ENCODE measurements at places on chromosomes 7 and 10.

- no peak for DNase-seq
These were observed 84.1 kb upstream of the ETV1 start for GRCh38 chr7:14073543-14073942.

GRCh38 chr10:128697437-128697836, 571.2 kb upstream of the MKI67 start:
- no peak for DNase-seq

DNA sequence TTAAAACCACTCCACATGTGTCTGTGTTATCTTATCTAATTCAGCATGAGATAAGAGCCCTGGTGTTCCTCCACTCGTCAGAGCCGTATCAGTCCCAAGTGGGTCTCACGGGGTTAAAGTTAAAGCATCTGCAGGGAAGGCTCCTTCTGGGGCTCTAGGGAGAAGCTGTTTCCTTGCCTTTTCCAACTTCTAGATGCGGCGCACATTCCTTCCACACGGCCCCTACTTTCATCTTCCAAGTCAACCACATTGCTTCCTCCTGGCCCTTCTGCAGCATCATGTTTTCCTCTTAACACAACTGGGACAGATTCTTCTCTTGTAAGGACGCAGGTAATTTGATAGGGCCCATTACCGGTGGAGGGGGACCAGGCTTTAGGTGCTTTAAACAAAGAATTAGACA, 620.1 kb upstream of the DPP6 start:
- no peak for DNase-seq

GRCh38 chr10:124340033-124340760, 78.5 kb downstream of the OAT start:
- no peak for DNase-seq

- DNase-seq, result no peak
These were observed 72.8 kb downstream of the SHOC2 start for GRCh38 chr10:110992006-110992800.

- no peak for DNase-seq
These were observed 115.9 kb downstream of the CCNY start for GRCh38 chr10:35452171-35452570.

- DNase-seq, result no peak
These were observed 271.3 kb downstream of the TYW1 start for GRCh38 chr7:67267914-67268313.

- DNase-seq, result no peak
These were observed 49.0 kb upstream of the SEMA3E start for GRCh38 chr7:83697804-83698530.

DNA sequence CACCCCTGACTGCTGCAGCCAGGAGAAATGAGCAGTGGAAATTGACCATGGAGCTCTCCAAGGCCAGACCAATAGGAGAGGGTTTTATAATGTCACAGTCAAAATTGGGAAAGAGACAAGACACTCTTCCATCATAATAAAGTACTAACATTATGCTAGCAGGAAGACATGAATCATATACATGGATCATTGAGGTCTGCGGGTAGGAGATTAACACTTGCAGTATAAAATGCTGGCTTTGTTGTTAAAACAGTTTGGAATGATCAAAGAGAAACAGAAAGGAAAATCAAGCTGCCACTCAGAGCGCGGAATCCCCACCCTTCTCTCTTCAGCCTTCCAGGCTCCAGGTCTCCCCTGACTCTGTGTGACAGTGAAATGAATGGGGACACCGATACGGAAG, 53.4 kb upstream of the CALN1 start:
- no peak for DNase-seq

DNA sequence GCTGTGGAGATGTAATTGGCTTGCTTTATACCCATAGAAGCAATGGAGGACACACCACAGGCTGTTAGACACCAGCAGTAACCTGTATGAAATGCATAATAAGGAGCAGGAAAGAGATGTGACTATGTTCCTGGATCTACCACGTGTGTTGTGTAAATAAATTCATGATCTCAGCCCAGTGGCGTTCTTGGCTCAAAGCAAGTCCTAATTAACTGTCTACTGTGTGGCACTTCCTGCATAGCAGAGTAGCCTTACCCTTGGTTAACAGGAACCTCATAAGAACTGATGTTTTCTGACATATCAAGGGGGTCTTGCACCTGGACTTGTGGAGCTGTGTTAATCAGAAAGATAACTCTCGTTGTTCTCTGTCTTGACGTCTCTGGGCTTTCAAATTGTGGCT, 25.7 kb upstream of the FAM180A start:
- peak; percentile 58 for DNase-seq

GRCh38 chr7:81573128-81573527, 196.7 kb downstream of the HGF start:
- DNase-seq, result no peak

DNA sequence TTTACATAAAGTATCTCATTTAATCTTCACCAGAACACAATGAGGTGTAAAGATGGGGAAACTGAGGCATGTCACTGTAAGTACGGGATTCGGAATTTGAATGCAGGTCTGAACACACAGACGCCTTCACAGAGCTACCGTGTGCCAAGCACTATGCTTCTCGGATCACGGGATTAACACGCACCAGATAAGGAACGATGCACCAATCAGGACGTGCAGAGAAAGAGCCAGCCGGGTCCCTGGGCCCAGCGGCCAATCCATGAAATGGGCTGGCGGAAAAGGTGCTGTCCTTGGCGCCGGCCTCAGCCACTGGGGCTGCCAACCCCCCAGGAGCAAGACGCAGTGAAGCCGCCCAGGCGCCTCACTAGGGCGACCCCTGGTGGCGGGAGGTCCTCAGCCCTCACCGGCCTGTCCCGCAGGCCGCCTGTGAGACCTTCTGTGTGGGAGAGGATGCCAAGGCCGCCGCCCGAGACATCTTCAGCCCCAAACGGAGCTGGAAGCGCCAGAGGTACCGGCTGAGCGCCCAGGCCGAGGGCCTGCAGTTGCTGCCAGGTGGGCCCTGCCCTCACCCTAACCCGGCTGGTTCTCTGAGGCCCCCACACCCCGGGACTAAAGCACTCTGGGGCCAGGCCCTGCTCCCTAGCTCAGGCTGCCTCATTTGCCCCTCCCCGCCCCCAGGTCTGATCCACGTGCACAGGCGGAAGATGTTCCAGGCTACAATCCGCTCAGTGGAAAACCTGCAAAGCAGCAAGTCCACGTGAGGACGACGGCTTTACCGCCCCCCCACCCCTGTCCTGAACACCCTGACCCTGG, 15.6 kb downstream of the ATG9B start:
- no peak for DNase-seq

GRCh38 chr10:132320654-132321469, 11.1 kb upstream of the LRRC27 start:
- DNase-seq, result no peak

DNA sequence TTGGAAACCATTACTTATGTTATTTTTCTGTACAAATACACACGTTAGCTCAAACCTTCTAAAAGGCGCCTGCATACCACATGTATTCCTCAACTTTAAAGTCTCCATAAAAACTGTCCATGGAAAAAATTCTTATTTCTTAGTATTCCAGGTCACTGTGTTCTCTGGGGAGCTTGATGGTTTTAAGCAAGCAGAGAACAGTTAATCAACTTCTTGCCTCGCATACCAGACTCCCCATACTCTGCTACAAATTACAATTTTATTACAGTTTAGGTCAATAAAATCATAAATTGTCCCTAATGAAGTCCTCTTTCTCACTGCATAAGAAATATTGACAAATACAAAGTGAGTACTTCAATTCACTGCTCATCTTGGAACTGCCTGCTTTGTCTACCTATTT, 77.0 kb upstream of the GPR22 start:
- no peak for DNase-seq

DNA sequence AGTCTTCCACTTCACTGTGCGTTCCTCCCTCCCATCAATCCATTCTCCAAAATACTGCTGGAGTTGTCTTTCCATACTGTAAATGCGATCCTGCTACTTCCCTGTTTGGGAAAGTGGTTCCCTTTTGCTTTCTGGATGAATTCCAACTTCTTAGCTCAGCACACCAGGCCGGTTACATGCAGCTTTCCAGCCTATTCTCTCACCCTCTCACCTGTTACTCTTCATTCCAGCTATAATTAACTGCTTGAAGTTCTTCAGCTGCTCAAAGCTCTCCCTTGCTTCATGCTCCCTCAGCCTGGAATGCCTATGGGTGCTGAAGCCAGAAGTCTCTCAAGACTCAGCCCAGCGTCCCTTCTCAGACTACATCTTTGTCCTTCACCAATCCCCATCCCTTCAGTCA, 6.0 kb upstream of the ZNRF2 start:
- DNase-seq, result no peak

GRCh38 chr10:36533861-36534260, 591.5 kb upstream of the ANKRD30A start:
- DNase-seq, result no peak

DNA sequence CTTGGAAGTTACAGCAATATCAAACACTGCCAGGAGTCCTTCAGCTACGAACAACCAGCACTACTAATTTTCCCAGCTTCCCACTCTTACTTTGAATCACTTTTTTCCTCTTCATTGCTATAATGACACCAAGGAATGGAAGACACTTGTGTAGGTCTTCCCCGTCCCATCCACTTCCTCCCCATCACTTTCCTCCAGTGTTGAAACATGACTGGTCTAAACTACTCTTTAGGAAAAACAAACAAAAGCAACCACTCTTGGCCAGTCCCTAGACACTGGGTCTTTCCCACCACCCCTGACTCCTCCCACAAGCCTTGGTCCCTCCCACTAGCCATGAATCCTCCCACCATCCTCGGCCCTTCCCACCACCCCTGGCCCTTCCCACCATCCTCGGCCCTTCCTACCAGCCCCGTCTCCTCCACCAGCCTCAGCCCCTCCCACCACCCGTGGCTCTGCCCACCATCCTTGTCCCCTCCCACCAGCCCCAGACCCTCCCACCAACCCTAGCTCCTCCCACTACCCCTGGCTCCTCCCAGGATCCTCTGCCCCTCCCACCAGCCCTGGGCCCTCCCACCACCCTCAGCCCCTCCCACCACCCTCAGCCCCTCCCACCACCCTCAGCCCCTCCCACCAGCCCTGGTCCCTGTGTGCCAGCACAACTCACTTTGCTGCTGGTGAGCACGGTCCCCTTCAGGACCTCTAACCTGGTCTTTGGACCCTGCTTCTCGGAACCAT, 68.5 kb downstream of the CXCL12 start:
- DNase-seq, result no peak

DNA sequence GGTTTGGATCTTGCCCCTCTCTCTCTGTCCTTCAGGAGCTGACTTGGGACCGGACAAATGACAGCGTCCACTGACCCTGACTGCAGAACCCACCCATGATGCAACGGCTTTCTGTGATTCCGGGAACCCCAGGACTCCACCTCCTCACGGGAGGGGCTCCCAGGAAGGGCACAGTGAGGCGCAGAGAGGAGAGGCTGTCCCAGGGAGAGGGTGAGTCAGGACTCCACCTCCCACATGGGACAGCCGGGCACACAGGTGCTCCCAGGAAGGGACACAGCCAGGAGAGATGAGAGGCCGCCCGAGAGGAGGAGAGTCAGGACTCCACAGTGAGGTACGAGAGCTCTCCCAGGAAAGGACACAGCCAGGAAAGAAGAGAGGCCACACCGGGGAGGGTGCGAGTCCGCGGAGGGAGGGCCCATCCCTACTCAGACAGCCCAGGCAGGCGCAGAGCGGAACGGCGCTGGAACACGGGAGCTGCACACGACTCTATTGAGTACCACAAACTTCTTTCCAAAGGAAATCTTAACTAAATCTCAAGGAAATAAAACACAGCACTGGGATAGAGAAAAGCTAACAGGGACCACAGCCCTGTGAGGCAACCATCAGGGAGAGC, 162.5 kb downstream of the MAD1L1 start:
- DNase-seq, result no peak

DNA sequence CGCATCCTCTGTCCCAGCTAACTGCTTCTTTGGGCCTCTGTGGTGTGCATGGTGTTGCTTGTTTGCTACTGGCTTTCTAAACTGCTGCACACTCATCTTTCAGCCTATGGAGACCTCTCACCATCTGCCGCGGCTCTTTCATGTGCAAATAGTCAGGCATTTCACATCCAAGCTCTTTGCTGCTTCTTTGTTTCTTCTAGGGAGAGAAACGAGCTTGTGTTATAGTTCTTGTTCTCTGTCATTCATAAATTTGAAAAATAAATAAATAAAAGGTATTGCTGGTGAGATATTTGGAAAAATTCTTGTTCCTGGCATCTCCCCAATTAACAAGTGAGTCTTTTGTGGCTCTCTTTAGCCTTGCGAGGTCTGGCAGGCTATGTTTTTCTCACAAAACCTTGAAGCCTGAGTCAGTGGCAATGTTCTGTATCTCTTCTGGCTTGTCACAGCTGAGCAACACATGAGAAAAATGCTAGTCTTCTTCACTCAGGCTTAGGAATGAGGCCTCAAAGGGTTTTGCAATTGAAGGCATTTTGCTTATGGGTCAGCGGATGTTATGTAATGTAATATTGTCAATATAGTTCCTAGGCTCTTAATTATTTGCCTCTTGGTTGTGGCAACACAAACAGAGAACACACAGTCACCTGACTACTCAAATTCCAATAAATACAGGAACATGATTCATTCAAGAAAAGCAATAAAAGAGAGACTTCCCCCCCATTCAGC, 274.0 kb downstream of the FRMD4A start:
- DNase-seq, result peak; percentile 91

DNA sequence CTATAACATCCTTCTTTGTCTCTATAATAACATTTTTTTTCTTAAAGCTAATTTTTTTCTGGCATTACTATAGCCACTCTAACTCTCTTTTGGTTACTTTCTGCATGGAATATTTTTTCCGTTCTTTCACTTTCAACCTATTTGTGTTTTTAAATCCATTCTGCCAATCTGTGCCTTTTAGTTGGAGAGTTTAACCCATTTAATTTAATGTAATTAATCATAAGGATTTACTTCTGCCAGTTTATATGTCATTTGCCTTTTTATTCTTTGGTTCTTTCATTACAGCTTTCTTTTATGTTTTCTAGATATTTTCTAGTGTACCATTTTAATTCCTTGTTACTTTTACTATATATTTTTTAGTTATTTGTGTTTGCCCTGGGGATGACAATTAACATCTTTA, 78.6 kb downstream of the TMEM270 start:
- DNase-seq, result no peak

DNA sequence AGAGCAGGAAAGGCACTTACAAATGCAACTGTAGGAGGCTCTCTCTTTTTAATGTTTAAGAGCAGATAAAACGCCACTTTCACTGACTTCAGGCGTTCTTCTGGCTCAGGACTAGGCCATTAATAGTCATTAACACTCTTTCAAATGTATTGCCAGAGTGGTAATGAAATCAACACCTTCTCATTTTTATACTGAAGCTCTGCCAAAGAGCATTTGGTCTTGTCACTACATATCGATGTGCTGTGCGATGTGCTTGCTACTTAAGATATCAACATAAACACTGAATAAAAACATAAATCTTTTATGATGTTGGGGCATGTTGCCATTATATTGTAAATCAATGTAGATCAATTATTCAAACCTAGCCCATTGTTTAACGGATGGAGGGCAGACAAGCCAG, 634.7 kb downstream of the ARL4A start:
- DNase-seq, result no peak

DNA sequence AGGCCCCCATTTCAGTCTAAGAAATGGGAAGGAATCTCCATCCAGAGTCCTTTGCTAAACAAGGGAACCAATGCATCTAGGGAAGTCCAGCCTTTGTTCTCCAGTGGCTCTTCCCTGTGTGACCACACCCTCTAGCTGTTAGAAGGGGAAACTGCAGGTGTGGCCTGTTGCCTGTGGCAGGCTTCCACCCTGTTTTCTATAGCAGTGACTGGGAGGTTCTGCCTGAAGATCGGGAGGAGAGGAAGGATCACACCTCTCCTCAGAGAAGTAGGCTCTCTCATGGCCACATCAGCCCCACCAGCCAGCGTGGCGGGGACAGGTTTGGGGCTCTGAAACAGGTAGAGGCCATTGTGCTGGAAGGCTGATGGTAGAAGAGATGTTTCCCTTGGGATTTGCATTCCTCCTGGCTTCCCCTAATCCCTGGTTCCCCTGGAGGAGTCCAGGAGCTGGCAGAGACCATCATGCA, 47.7 kb upstream of the TRIM8 start:
- DNase-seq, result no peak
